Activated naive CD8-positive, alpha-beta T cell treated with anti-CD3 and anti-CD28 coated beads for 36 hours (primary cell): ENCODE measurements at places on chromosomes 12 and 14. TPM values are rescaled to one million over a fixed set of nuclear protein-coding genes. Genes with fewer than 3 reads are reported as not detected.

GRCh38 chr12:94023879-94024278 is 124.5 kb upstream of the PLXNC1 start:
- H3K27ac ChIP-seq = no peak overlapping the region
- H3K27me3 ChIP-seq = no peaks in the 10 kb centered on the region
- H3K4me3 ChIP-seq = no peak overlapping the region
- DNase-seq = no peak

RTL1 gene
- total RNA-seq = not detected

DNA sequence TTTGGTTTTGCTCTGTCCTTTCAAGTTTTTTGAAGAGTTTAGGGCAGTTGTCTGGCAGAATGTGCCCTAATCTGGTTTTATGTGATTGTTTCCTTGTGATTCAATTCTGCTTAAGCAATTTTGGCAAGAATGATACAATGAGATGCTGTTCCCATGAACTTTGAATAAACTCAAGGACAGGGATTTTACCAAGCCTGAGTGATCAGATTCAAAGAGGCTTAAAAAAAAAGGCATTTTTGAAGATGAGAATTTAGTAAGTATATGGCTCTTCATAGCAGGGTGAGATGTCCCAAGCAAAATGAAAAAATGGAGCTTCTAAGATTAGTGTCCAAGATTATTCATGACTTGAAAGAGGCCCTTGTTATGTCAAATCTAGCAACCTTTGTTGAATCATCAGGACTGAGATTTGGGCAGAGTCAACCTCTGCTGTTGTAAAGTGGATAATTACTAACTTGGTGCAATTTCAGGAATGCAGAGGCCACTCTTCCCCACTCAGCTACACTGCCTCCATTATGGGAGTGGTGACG is 180.6 kb upstream of the NUDT4 start:
- no peak for DNase-seq
- no peak overlapping the region for H3K4me3 ChIP-seq
- H3K4me1 ChIP-seq = peaks cover 4% of the 10 kb centered on the region
- no peaks in the 10 kb centered on the region for H3K36me3 ChIP-seq
- no peaks in the 10 kb centered on the region for H3K27me3 ChIP-seq
- no peak overlapping the region for H3K27ac ChIP-seq

PIWIL1 gene
- not detected for total RNA-seq

KRT83 gene
- total RNA-seq = not detected

KRT7 gene
- 2.4 TPM for total RNA-seq

DNA sequence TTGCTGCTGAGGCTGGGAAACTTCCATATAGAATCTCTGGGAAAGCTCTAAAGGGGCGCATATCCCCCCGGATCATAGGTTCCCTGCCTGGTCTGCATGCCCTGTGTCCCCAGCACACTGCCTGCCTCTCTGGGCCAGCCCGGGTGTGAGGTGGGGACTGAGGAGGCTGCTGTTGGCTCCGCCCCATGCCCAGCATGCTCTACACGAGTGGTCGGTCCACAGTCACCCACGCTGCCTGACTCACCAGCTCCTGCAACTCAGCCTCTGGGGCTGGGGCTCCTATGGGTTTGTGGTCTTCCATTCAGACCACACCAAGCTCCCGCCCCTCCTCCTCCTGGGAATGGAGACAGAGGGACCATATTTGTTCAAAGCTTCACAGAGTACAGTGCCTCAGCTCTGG is 88.5 kb upstream of the ANO2 start:
- H3K27ac ChIP-seq = no peak overlapping the region
- H3K27me3 ChIP-seq = no peaks in the 10 kb centered on the region
- no peaks in the 10 kb centered on the region for H3K4me1 ChIP-seq
- no peaks in the 10 kb centered on the region for H3K36me3 ChIP-seq
- DNase-seq = no peak

DNA sequence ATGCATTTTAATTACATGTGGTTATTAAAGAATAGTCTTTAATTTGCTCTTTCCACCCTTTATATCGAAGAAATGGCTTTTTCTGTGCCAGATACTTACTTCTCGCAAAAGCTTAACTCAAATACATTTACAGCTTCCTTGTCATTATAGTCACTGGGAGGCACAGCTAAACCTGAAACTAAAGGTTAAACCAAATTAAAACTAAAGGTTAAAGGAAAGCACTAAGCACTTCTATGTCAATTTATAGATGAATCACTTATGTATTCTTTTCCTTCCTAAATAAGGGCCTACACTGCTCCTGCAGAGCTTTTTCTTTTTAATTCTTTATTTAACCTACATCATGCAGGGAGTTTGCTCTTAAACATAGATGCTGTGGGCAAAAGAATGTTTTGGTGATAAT is 9.1 kb downstream of the C14orf93 start:
- peaks cover 5% of the 10 kb centered on the region for H3K4me1 ChIP-seq
- no peak overlapping the region for H3K4me3 ChIP-seq

GRCh38 chr12:6773590-6774351 is 1.5 kb downstream of the LAG3 start:
- DNase-seq = peak; percentile 80
- peaks cover 65% of the 10 kb centered on the region for H3K27me3 ChIP-seq
- peak overlapping the region; percentile 91 for H3K4me3 ChIP-seq
- peaks cover 70% of the 10 kb centered on the region for H3K4me1 ChIP-seq
- peak overlapping the region; percentile 97 for H3K27ac ChIP-seq

DNA sequence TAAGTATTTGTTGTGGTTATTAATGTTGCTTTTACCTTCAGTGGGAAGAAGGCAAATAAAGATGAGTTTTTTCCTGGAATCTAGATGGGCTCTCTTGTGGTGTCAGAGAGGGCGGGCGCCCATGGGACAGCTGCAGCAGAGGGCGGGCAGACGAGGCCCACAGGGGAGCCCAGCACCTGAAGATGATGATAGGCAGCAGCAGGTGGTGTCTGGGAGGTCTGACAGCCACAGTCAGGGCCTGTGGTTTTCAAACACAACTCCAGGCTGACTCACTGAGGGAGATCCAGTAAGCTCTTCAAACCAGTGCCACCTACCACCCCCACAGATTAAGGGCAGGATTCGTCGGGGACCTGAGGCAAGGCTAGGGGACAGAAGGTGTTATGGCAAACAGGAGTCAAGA is 42.8 kb downstream of the NKX2-1 start:
- peaks cover 3% of the 10 kb centered on the region for H3K4me1 ChIP-seq
- DNase-seq = peak; percentile 2
- H3K4me3 ChIP-seq = no peak overlapping the region
